ENCODE measurements at places on chromosomes 16 and 17.
A peak's percentile ranks its signal among the peaks of the same experiment; 100 is the strongest.

GRCh38 chr17:43714465-43715149, 44.0 kb downstream of the SOST start:
- no peak for DNase-seq

DNA sequence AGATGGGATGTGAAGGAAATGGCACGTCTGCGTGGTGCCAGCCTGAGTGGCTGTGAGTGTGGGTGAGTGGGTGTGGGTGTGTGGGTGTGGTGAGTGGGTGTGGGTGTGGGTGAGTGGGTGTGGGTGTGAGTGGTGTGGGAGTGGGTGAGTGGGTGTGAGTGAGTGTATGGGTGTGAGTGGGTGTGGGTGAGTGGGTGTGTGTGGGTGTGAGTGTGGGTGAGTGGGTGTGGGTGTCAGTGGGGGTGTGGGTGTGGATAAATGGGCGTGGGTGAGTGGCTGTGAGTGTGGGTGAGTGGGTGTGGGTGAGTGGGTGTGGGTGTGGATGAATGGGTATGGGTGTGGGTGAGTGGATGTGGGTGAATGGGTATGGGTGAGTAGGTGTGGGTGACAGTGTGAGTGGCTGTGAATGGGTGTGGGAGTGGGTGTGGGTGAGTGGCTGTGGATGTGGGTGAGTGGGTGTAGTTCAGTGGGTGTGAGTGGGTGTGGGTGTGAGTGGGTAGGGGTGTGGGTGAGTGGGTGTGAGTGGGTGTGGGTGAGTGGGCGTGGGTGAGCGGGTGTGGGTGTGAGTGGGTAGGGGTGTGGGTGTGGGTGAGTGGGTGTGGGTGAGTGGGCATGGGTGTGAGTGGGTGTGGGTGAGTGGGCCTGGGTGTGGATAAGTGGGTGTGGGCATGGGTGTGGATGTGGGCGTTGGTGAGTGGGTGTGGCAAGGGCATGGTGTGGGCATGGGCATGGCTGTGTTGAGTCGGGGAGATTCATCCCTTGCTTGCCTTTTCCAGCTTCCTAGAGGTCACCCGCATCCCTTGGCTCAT, 80.8 kb downstream of the ZDHHC7 start:
- DNase-seq = no peak

DNA sequence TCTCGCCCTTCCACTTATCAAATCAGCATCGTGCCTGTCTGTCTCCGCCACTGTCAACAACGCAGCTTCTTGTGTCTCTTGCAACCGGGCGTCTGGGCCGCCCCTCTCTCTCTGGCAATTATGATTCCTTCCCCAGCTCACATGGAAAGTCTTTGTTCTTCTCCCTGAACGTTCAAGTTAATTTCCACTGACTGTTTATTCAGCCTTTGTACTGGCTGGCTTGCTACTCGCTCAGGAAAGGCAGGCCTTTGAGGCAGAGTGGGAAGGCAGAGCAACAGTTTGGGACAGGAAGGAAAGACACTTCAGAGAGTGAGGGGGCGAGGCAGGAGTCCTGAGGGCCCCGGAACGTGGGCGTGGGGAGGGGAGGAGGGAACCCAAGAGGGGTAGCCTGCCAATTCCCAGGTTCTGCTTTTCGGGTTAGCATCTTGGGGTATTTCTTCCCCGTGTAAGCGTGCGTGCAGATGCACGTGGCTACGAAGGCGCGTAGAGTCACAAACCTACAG, 50.8 kb downstream of the AKAP1 start:
- DNase-seq = no peak

DNA sequence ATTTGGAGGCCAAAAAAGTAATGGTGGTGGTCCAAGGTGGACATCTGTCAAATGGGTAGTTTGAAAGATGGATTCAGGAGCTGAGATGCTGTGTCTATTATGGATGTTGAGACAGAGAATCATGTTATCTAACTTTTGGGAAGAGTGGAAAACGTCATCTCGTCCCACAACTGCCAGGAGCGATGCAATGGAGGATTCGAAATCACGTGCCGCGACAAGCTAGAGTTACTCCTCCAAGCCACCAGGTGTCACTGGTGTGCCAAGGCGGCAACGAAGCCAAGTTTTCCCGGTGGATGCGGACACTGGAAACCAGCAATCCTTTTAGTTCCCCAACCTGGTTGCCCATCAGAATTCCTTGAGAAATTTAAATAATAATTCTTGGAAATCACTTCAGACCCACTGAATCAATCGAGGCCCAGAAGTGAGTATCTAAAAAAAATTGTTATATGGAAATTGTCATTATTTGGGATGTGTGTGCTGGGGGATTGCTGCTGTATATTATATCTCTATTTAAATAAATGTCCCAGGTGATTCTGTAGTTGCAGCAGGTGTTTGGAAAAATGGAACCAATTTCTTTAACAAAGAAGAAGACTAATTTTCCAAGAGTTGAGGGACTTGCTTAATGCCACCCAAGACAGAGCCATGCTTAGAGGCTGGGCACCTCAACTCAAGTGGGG, 206.1 kb downstream of the HAPSTR1 start:
- no peak for DNase-seq

DNA sequence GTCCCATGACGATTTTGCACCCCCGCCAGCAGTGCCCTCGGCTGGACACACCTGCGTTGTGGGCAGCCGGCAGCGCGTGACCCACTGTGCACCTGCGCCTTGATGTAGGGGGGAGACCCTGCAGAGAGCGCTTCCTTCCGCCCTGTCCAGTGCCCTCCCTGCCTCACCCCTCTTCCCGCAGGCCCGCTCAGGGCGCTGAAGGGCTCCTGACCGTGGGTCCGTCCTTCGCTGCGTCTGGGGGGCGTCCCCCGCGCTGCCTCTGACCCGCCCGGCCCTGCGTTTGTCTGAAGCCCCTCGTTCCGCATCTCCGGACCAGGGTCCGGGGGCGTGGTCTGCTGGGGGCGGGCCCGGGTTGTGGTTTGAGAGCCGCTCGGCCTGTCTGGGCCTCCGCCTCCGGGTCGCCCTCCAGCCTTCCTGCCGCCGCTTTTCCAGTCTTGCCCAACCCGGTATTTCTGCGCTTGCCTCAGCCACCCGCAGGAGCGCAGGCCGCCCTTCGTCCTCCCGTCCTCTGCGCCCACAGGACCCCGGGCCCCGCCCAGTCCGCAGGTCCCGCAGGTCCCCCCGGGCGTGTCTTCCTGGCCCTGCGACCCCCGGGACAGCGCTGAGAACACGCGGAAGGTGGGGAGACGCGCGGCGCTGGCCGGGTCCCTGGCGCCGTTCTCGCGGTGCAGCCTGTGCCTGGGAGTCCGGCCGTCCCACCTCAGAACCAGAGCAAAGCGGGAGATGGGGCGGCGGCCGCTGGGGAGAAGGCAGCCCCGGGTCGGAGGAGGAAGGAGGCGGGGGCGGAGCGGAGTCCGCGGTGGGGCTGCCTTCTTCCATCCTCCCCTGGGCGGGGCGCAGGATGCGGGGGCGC, 4.0 kb upstream of the IL17C start:
- DNase-seq = peak; percentile 48
